ENCODE measurements at places on chromosomes 4 and X.

GRCh38 chr4:146105464-146105863 is 70.1 kb upstream of the LSM6 start:
- DNase-seq = no peak

- no peak for DNase-seq
These were observed 12.1 kb downstream of the SLC7A11 start for GRCh38 chr4:138230048-138230447.

- peak; percentile 67 for DNase-seq
These were observed 21.8 kb downstream of the SPRY1 start for GRCh38 chr4:123418351-123418931.

- DNase-seq = no peak
These were observed 52.3 kb upstream of the PDK3 start for GRCh38 chrX:24412637-24413363.

DNA sequence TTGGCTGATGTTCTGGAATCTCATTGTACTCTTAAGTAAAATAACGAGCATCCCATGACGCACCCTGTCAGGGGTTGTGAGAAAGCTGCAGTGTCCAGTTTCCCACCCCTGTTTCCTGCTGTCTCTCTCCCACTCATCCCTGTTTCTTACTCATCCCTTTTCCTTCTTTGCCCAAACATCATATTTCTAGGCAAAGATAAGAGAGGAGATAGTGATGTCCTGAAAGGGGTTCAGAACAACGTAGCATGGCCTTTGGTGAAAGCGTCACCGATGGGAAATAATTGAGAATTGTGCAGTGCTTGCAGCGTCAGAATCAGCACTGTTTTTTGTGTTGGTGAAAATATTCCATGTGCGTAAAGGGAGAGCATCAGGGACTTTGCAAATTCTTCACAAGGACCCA is 23.5 kb upstream of the TMEM165 start:
- no peak for DNase-seq

- no peak for DNase-seq
These were observed 126.5 kb upstream of the WDFY3 start for GRCh38 chr4:85092943-85093342.

- no peak for DNase-seq
These were observed 584.0 kb upstream of the TENM3 start for GRCh38 chr4:181659202-181659601.

DNA sequence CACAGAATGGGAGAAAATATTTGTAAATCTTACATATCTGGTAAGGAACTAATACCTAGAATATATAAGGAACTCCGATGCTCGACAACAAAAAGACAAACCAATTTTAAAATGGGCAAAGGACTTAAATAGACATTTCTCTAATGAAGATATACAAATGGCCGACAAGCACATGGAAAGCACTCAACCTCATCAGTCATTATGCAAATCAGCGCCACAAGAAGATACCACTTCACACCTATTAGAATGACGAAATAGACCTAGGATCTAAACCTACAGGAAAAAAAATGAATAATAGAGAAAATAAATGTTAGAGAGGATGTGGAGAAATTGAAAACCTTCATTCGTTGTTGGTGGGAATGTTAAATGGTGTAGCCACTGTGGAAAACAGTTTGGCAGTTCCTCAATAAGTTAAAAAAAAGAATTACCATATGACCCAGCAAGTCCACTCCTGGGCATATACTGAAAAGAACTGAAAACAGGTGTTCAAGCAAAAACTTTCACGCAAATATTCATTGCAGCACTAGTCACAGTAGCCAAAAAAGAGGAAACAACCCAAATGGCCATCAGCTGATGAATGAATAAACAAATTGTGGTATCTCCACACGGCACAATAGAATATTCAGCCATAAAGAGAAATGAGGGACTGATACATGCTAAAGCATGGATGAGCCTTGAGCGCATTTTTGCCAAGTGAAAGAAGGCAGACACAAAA is 57.3 kb upstream of the WDR19 start:
- DNase-seq = no peak

DNA sequence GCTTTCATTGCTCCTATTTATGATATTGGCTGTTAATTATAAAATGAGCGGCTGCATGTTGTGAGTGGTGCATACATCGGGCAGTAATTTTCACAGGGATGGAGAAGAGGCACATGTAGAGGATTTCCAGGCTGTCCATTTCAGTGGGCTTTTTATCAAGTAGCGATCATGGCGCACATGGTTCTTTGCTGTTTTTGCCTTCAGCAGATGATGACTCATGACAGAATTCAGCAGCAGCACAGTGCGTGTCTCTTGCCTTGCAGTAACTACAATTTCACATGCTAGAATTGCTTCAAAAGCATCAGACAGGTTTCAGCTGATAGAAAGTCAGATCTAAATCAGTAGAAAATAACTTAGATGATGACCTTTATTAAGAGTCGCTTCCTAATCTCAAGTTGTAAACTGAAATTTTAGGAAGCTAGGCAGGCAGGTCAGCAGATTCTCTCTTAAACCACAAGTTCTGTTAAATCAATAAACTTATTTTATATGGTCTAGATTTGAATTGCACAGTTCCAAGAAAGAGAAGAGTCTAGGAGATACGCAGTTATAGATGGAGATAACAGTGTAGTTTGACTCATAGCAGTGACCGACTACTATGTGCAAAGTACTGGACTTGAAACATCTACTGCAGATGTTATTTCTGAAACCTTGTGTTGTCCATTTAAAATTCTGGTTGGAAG is 35.8 kb downstream of the LRP2BP start:
- DNase-seq = no peak

DNA sequence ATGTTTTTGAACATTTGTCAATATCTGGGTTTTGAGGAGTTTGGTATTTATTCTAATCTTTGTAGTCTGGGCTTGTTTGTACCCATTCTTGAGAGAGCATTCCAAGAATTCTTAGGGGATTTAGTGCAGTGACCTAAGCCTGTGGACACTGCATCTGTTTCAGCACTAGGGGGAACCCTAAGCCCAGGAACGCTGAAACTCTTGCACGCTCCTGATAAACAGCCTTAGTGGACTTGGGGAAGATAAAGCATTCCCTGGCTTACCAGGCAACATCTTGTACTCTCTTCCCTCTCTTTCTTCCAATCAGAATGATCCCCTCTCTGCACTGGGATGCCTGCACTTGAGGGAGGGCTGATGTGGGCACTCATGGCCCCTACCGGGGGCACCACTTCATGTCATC is 654.9 kb upstream of the HTR2C start:
- DNase-seq = no peak

DNA sequence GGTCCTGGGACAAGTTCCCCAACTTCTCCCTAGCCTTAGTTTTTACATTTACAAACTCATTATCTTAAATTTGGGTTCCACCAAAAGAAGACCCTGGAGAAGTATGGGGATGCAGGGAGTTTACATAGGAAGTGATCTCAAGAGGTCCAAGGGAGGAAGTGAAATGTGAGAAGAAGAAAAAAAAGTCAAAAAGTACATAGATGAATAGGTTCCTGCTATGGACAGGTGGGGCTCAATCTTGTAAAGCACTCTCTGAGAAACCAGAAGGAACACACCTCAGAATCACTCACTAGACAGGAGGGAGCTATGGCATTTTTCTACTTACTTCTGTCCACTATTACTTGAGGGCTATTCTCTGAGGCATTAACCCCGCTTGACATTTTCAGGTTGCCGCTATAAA is 56.6 kb downstream of the ARHGAP6 start:
- DNase-seq = no peak

GRCh38 chrX:71910986-71911730 is 513 bp downstream of the NHSL2 start:
- DNase-seq = no peak

DNA sequence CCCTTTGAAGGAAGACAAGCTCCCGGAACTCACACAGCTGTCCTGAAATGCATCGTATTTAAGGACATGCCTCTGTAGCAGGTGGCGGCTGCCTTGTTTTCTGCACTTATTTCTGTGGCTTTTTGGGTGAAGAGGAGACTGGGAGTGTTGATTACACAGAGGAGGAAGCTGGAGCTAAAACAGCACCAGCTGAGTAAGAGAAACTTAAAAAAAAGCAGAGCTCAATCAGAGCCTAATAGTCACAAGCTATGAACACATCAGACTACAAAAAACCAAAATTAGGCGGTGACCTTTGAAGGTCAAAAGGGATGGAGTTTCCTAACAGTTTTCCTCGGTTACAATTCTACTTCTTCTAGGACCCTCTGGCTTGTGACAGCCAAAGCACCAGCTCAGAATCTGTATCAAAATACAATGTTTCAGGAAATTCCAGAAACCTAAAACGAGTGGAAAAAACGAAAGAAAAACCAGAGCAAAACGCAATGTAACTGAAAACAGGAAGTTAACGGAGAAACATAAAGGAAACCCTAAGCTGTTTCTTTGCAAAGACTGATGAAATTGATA is 13.5 kb downstream of the PRKX start:
- no peak for DNase-seq

DNA sequence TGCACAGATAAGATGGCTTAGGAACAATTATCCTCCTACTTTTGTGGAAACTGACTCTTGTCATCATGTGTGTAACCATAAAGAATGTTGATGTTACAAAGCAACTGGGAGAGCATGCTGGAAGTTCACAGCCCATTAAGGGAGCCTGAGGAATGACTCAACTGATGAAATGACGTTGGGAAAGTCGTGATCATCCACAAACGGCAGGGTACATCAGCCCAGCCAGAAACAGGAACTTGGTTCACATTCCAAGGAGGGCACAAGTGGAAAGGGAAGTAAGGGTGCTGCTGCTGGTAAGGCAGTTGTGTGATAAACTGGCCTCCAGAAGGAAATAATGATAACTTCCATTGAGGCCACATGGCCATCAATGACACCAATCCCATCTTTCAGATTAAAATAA is 6.7 kb downstream of the TEC start:
- no peak for DNase-seq

- no peak for DNase-seq
These were observed 15.3 kb downstream of the ARL13A start for GRCh38 chrX:100984818-100985217.

DNA sequence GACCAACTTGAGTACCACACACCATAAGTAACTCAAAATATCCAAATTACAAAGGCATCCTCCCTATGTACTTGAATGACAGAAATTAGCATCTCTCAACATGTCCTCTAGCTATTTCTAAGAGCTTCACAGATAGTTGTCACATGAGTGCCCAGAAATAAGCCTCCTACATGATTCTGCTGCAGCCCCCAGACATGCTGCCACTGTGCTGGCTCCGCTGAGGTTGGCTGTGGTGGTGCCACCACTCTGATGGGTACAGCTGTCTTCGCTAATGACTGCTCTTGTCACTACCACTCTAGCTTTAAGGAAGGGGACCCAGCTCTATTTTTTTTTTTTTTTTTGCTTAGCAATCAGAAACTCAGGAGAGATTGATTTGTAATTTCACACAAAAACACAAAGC is 256.0 kb downstream of the GRXCR1 start:
- no peak for DNase-seq

DNA sequence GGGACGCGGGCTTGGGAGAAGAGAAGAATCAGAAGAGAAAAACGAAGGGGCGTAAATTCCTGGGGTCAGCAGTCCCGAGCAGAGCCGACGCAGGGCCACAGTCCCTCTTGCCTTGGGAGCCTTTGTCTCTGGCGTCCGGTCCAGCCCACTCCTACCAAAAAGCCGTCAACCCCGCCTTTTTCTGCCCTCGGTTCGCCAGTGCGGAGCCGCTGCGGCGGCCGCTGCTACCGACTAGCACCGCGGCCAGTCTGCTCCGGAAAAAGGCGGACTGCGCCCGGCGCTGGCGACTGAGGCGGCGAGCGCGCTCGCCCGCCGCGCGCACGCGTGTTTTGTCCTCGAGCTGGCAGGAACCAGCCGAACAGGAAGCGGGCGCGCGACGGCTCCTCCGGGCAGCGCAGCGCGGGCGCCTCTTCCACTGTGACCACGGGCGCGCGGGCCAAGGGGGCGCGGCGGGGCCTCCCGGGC is 502 bp downstream of the HNRNPDL start:
- no peak for DNase-seq

DNA sequence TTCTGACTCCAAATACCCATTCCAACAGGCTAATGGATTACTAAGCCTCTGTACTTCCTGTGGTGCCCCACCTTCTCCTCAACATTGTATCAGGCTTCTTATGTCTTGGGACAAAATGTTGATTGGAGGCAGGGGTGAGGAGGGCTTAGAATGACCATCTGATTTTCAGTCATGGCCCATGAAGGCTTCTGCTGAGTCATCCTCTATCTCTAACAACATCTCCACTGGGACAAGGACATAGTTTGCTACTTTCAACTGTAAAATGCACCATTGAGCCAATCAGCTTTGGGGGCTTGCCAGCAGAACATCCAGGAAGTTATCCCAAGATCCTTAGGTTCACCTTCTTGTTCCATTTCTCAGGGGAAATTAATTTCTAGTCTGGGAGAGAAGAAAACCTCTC is 29.5 kb downstream of the MAGEB17 start:
- no peak for DNase-seq

DNA sequence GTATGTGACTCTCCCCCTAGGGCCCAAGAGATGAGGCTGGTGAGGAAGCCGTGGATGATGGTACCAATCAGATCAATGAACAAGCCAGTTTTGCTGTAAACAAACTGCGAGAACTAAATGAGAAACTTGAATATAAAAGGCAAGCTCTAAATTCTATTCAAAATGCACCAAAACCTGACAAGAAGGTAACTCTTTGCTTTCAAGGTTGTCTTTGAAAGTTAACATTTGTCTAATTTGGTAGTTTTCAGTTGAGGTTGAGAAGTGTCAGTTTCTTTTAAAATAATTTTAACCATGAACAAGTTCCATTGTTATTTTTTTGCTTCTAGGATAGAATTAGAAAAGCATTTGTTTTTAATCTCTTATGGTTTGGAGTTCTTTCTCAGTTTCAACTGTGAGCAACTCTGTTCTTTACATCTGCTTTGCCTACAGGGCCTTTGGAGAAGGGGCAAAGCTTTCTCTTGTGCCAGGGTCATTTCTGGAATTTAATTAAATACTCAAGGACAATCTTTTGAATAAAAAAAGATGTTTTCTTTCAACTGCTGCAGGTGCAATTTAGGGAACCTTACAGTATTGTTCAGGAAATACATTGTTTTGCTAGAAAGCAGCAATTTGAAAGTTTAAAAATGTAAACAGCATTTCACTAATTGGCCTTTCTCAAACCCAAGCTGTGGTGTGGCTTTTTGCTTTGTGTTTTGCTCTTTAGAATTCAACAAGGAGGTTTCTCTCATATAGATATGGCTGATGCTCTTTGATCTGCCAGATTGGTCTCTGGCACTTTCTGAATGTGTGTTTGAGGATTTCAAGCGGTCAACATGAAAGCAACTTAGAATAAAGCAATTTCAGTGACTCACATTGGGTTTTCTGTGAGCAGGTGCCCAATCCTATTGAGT is 62.9 kb downstream of the LRP2BP start:
- DNase-seq = no peak

All from epithelial cell of proximal tubule (primary cell).